AG08395 (cell line): ENCODE measurements at places on chromosomes 5 and 9.

DNA sequence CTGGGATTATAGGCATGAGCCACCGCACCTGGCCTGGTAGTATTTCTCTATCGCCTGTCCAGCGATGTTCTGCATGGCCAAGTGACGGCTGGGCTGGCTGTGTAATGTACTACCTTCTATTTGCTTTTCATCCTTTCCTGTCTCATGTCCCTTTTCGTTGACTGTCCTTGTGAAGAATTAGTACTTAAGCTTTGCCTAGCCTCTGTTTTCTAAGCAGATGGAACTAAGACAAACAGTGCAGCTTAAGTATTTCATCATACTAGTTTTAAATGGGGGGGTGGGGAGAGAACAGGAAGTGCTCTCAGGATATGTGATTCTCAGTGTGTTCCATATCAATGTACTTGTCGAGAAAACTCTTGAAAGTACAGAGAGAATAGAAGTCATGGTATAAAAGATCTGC lies 31.7 kb upstream of the CCL21 start:
- no peak for DNase-seq

DNA sequence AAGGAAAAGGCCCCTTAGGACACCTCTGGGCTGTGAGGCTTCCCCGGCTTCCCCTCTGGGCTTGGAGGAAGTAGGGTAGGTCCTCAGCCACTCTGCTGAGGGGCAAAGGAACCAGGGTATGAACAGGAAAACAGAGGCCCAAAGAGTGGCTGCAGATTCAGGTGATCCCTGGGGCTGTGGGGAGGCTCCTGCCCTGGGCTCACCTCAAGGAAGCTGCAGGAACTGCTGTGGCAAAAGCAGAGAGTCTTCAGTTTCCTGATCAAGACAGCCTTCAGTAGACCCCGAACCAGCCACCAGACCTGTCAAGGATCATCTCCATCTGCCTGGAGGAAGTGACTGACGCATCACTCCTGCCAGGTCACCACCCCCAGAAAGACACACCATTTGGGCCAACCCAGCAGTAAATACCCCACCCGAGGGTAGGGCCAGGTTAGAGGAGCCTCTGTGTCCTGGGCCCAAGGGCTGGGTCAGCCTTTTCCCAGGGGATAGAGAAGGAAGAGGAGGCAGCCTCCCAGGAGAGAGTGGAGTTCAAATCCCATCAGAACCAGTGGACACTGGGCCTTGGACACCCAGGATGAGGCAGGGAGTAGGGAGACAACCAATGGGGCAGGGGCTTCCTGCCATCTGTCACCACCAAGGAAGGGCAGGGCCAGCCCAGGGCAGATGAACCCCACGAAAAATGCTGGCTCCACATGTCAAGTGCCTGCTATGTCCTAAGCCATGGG lies 5.8 kb upstream of the ST6GALNAC6 start:
- DNase-seq: no peak

- peak; percentile 96 for DNase-seq
These were observed 125.1 kb downstream of the C9orf50 start for GRCh38 chr9:129495620-129496472.

GRCh38 chr5:81961651-81962440 lies 10.0 kb upstream of the ATG10 start:
- DNase-seq: no peak

DNA sequence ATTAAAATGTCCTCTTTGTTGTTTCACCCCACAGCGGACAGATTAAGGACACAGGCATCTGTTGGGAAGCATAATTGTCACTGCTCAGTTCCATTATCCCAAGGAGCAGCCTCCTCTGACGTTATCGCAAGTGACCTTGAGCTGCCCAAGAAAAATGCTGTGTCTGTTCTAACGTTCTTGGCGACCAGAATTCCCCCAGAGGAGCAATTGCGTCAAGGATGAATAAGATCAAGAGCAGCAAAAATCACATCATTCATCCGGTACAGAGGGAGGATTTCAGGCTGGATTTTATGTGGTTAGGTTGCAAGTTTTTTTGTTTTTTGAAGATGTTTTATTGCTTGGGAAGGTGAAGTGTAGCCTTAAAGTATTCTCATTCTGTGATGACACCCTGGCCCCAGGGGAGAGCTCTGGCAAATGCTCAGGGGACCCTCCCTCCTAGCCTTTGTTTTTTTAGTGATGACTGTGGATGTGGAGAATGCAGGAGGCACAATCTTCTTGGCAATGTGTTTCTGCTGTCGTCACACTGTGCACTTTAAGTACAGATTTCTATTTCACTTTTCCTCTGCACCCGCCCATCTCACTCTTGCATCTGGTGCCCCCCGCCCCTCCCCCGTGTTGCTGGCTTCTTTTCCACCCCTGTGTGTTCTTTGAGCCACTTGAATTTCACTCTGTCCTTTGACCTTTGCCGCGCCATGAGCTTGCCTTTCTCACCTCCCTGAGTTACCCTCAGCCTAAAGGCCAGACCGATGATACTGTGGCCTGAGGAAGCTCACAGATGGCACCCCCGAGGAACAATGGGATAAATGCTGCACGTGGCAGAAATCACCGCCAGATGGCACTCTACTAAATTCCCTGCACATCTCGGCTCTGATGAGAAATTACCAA lies 308.5 kb downstream of the RAB3C start:
- DNase-seq: peak; percentile 78

DNA sequence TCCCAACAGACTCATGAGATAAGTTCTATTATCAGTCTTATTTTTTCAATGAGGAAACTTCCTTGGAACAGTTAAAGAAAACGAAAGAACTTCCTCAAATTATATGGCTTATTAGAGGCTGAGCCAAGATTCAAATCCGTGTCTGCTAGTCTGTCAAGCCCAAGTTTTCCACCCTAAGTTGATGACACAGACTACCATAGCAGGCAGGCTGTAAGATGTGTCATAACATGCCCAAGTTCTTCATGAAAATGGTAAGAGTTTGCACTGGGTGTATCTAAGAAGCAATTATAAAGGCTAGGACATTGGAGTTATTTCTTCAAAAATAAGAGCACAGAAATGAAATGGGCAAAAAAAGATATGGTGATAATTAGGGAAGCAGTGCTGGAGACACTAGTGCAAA lies 634.5 kb downstream of the BRINP1 start:
- no peak for DNase-seq

DNA sequence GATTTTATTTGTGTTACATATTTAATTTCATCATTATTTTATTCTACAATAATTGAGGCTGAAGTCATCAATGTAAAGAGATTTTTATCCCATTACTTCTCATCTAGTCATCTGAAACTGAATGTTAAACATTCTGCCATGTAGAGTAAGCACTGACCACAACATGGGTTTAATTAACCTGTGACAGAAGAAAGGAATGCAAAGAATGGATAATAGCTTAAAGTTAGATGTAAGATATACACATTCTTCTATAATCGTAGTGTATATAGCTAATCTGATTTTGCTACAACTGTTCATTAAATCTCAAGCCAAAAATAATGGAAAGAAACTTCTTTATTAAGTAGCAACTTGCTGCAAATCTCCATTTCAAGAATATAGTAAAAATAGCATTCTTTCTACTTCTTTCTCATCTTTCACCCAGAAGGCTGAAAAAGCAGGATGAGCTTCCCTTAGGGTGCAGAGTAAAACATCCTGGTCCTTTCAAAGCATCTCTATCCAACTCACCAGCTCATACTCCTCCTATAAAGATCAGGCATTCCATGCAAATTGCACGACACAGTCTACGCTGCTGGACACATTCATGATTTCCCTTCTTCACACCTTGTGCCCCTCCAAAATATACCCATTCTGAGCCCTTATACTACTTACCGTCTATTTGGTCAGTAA lies 115.2 kb downstream of the EFNA5 start:
- peak; percentile 4 for DNase-seq

DNA sequence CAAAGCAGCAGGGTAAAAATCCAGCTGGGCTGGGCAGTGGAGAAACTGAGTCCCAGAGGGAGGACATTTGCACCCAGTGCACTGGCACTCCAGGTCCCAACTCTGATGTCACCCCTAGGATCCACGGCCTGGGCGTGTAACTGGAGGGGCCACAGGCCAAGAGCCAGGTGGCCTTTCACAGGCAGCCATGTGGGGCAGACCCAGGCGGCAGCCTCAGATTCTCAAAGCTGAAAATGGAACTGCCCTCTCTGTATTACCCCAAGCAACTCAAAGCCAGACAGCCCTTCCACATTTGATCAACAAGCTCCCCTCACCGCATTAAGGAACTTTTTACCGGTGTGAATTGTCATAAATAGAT lies 46.7 kb downstream of the RASGEF1C start:
- no peak for DNase-seq

GRCh38 chr9:93107151-93107824 lies 11.3 kb downstream of the CARD19 start:
- no peak for DNase-seq

DNA sequence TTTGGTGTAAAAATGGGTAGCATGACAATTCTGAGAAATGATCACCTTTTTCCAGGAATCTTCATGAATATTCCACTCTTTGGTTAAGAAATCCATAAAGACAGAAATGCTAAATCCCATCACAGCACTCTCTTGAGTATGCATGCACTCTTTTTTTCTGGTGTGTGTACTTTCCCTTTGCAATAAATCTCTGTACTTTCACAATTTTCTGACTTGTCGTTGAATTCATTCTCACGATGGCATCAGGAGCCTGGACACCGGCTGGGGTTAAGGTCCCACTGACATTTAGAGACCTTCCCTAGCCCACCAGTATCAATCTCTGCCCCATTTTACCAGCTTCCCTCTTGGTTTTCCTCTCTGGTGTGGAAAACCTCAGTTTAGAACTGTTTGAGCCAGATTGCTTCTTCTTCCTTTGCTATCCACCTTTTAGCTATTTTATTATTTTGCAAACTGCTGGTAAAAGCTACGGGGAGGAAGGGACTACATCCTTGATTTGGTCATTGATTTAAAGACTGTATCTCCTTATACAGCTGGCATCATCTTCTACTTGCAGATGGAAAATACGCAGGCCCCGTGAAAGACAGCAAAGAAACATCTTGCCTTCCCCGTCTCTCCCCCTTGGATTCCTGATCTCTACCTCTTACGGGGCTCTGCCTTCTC lies 59.9 kb upstream of the ZFR start:
- no peak for DNase-seq

GRCh38 chr5:122442938-122443337 lies 130.9 kb downstream of the SNCAIP start:
- DNase-seq: no peak

GRCh38 chr5:167721926-167722440 lies 569.5 kb upstream of the WWC1 start:
- DNase-seq: no peak

DNA sequence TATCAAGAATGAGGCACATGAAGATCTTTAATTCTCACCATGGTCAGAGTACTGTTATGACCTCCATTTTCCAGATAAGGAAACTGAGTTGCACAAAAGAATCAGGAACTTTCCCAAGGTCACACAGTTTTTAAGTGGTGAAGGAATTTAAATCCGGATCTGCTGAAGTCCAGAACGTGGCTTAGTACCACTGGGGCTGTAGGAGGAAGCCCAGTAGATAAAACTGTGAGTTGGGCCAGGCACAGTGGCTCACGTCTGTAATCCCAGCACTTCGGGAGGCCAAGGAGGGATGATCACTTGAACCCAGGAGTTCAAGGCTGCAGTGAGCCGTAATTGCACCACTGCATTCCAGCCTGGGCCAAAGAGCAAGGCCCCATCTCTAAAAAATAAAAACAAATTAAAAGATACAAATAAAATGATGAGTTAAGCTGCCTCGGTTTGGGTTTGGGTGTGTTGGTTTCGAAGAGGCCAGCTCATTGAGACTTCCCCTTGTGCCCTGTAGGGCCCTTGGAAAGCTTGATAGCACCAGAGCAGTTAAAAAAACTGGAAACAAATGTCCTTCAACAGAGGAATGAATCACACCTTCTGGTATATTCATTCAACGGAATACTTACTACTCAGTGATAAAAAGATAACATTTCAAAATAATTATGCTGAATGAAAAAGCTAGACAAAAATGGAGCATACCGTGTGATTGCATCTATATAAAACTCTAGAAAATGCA lies 20.1 kb downstream of the ATOX1 start:
- no peak for DNase-seq

DNA sequence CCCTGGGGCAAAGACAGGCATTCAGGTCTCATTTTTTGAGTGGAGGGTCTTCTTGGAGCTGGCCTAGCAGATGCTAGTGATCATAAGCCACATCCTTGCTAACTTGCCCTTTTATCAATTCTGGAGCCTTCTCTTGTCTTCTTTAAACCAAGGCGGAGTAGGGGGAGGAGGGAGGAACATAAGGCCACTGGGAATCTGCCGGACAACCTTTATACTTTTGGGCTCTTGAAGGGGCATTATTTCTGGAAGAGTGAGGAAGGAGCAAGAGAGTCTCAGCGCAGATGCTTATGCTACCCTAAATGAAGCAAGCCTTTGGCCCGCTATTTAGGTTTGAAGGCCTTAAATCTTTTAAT lies 2.0 kb downstream of the TMEFF1 start:
- DNase-seq: no peak

DNA sequence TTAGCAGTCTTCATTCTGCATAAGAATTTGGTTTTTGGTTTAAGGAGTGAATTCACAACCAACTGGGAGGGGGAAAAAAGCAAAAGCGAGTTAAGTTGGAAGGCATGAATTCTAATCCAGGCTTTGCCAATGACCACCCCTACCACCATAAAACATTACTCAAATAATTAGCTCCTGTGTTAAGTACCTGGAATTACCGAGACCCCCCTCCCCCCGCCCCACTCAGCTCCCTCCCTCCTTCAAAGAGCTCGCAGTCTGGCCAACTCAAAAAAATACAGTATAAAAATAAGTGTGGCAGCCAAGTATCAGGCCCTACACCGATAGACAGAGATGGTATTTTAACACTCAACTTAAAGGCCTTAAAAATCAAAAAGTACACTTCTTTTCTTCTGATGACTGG lies 492 bp downstream of the ATG12 start:
- DNase-seq: no peak

DNA sequence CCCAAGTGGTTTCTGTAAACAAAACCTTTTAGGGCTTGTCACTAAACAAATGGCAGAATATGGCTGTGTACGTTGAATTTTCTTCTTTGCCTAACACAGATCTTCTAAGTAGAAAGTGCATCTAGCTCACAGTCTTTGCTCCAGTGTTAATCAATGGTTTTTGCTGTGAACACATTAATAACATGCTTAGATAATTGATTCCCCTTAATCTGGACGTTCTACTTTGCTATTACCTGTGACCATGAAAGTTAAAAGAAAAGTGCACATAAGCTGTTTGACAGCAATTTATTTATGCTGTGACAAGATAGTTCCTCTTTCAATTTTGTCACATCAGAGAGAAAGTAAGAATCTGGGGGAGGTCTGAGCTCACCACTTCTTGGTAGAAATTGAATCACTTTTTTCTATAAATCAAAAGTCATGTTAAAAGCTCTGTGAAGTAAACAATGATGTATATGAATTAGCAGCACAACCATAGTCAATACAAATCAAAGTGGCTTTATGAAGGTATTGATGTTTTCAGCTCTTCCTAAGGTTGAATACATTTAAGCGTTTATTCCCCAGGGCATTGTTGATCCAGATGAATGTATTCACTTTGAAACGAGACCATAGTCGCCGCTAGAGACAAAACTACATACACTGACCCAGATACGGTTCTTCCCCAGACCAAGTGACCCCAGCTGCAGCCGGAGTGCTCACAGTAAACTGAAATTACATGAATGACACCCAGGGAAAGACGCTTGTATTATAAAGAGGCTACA lies 174.6 kb upstream of the ZNF608 start:
- DNase-seq: no peak

- DNase-seq: no peak
These were observed 198.1 kb downstream of the CSNK1G3 start for GRCh38 chr5:123710031-123710430.
